K562 (cell line): ENCODE measurements at places on chromosomes 6 and 20. TPM values are rescaled to one million over a fixed set of nuclear protein-coding genes. Genes with fewer than 3 reads are reported as not detected.

CGA gene
- polyA plus RNA-seq: not detected in 2 replicates

DEFB132 gene
- not detected in 2 replicates for polyA plus RNA-seq

MRAP2 gene
- 8.0 and 9.3 TPM in 2 replicates for polyA plus RNA-seq

C20orf202 gene
- 0.07 and 0.15 TPM in 2 replicates for polyA plus RNA-seq

DST gene
- polyA plus RNA-seq: 10.5 and 10.9 TPM in 2 replicates

NKX2-4 gene
- not detected in 2 replicates for polyA plus RNA-seq

MCCD1 gene
- not detected in 2 replicates for polyA plus RNA-seq

PKHD1 gene
- polyA plus RNA-seq: 0.01 TPM in 1 of 2 replicates, not detected in the other

GSTA2 gene
- 0.08 and 0.13 TPM in 2 replicates for polyA plus RNA-seq

ATP6V1G2 gene
- 0.38 and 0.78 TPM in 2 replicates for polyA plus RNA-seq

TNF gene
- 0.08 TPM in 1 of 2 replicates, not detected in the other for polyA plus RNA-seq

BEND3 gene
- polyA plus RNA-seq: 2.5 and 3.5 TPM in 2 replicates

FAM184A gene
- 9.9 and 10.1 TPM in 2 replicates for polyA plus RNA-seq

TCF19 gene
- 30.0 and 33.6 TPM in 2 replicates for polyA plus RNA-seq

TBXT gene
- polyA plus RNA-seq: not detected in 2 replicates

BPIFB4 gene
- polyA plus RNA-seq: not detected in 2 replicates

ABHD12 gene
- 9.8 and 10.7 TPM in 2 replicates for polyA plus RNA-seq

HLA-DRA gene
- polyA plus RNA-seq: 0.41 and 0.80 TPM in 2 replicates

REM1 gene
- polyA plus RNA-seq: not detected in 2 replicates

NT5E gene
- not detected in 2 replicates for polyA plus RNA-seq

EFCAB8 gene
- polyA plus RNA-seq: 0.03 TPM in 1 of 2 replicates, not detected in the other

STMND1 gene
- not detected in 2 replicates for polyA plus RNA-seq

SSTR4 gene
- not detected in 2 replicates for polyA plus RNA-seq

PCNA gene
- 286 and 294 TPM in 2 replicates for polyA plus RNA-seq

ROS1 gene
- not detected in 2 replicates for polyA plus RNA-seq

SNX3 gene
- polyA plus RNA-seq: 162 and 197 TPM in 2 replicates

ANKEF1 gene
- 1.2 and 1.7 TPM in 2 replicates for polyA plus RNA-seq

VGLL2 gene
- polyA plus RNA-seq: not detected in 2 replicates

CD83 gene
- 2.6 and 2.8 TPM in 2 replicates for polyA plus RNA-seq

SNRNP48 gene
- 18.6 and 19.2 TPM in 2 replicates for polyA plus RNA-seq

BTN1A1 gene
- polyA plus RNA-seq: not detected in 2 replicates

MSH5 gene
- polyA plus RNA-seq: 80.2 and 84.7 TPM in 2 replicates

FAM83C gene
- not detected in 2 replicates for polyA plus RNA-seq

C6orf132 gene
- 0.16 and 0.26 TPM in 2 replicates for polyA plus RNA-seq

PLEKHG1 gene
- polyA plus RNA-seq: 0.03 TPM in 1 of 2 replicates, not detected in the other

CST4 gene
- not detected in 2 replicates for polyA plus RNA-seq

TSPYL4 gene
- polyA plus RNA-seq: 12.9 and 13.0 TPM in 2 replicates

PRSS16 gene
- 21.3 and 21.8 TPM in 2 replicates for polyA plus RNA-seq

LAMA4 gene
- 0.05 and 0.32 TPM in 2 replicates for polyA plus RNA-seq

ZNF311 gene
- polyA plus RNA-seq: 7.5 and 8.3 TPM in 2 replicates

SPATS1 gene
- polyA plus RNA-seq: not detected in 2 replicates

DSP gene
- polyA plus RNA-seq: 0.01 TPM in 1 of 2 replicates, not detected in the other

PHACTR3 gene
- not detected in 2 replicates for polyA plus RNA-seq

CAGE1 gene
- 0.04 TPM in 1 of 2 replicates, not detected in the other for polyA plus RNA-seq

LY6G6F gene
- polyA plus RNA-seq: 1.1 TPM in 1 of 2 replicates, not detected in the other

C6orf15 gene
- not detected in 2 replicates for polyA plus RNA-seq

FLRT3 gene
- polyA plus RNA-seq: not detected in 2 replicates

RAET1L gene
- not detected in 2 replicates for polyA plus RNA-seq

CTCFL gene
- 100 and 122 TPM in 2 replicates for polyA plus RNA-seq

CST2 gene
- polyA plus RNA-seq: not detected in 2 replicates

OVOL2 gene
- 0.22 TPM in 1 of 2 replicates, not detected in the other for polyA plus RNA-seq

BMP6 gene
- 0.05 and 0.22 TPM in 2 replicates for polyA plus RNA-seq

BANF2 gene
- polyA plus RNA-seq: not detected in 2 replicates

PPDPF gene
- polyA plus RNA-seq: 98.3 and 99.6 TPM in 2 replicates

RPS6KA2 gene
- polyA plus RNA-seq: 0.84 TPM in 1 of 2 replicates, not detected in the other

PRR18 gene
- polyA plus RNA-seq: not detected in 2 replicates

ADGRF1 gene
- polyA plus RNA-seq: not detected in 2 replicates

SLC39A7 gene
- polyA plus RNA-seq: 150 and 169 TPM in 2 replicates
